ENCODE measurements at places on chromosomes 1 and 21.
A peak's percentile ranks its signal among the peaks of the same experiment; 100 is the strongest.

GRCh38 chr1:99456536-99456935, 189.4 kb upstream of the PALMD start:
- DNase-seq: no peak

DNA sequence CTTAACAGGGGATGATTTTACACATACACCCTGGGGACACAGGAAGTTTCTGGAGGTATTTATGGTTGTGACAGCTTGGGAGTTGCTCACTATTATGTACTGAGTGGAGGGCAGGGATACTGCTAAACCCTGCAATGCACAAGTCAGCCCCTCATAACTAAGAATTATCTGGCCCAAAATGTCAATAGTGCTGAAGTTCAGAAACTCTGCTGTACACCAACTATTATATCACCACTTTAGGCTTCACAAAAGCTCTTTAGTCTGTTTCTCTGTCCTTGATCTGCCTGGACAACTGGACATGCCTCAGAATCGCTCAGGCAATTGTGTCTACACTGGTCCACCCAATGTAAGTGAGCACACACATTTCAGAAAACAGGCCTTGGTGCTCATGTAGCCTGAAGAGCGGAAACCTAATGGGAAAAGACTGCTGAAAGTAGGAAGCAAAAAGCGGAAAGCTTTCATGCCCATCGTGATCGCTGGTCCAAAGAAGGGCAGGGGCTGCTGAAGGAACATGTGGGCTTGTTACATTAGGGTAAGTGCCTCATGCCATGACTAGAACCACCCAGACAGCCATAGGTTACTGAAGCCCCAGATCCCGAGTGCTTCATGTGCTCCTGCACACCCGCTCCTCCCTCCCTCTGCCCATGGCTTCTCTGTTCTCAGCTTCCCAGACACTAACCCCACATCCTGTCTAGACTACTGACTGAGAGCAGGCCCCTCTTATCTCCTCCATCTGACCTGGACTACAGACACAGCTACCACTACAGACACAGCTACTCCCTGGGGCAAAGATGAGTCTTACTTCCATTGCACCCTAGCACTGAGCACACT, 73.5 kb downstream of the LRIG2 start:
- DNase-seq: no peak

- DNase-seq: no peak
These were observed at the start of gene USH2A for GRCh38 chr1:216422821-216423520. TSS of gene USH2A (minus strand) at chr1:216423448. CDS start at chr1:216422336, 1,112 bp downstream.

DNA sequence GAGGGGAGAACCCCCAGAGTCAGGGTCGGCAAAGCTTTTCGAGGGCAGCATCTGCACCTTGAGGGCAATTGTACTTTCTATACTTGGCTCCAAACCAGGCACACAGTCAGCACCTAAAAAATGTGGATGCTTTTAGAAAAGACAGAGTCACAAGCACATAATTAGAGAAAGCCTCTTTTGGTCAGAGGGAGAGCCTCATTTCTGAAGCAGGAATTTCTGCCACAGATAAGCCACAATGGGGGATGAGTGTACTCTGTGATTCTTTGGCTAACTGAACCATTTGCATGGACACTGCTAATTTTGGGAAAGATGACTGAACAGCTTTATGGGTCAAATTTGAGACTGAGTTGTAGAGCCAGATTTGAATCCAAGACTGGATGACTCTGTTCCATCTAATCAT, 635.7 kb downstream of the KIF26B start:
- no peak for DNase-seq

DNA sequence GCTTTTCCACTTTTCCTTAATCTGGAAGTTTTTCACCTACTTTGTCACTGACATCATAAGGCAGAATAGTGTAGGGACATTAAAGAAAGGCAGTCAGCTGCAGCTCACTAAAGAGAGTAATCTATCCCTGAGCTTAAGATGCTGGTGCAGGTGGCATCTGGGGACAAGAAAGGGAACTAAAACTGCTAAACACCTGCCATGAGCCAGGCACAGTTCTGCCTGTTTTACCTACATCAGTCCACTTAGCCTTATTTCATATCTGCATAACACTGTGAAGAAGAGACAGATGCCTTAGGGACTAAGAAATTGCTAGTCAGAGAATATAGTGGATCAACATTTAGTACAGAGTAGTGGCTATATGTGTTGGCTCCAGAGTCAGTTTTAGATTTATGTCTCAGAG, 88.1 kb downstream of the GPATCH2 start:
- peak; percentile 24 for DNase-seq

DNA sequence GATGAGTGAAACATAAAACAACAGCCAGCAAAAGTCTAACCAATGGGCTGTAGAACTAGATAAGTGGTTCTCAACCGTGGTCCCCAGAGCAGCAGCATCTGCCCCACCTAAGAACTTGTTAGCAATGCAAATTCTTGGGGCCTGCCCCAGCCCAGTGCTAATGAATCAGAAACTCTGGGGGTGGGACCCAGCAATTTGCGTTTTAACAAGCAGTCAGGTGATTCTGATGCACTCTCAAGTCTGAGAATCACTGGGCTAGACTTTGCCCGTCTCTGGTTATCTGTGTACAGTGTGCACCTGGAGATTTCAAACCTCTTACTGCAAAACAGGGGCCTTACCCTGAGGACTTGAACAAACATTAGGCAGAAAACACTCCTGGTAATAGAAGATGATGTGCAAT, 66.5 kb downstream of the PLXNA2 start:
- no peak for DNase-seq

DNA sequence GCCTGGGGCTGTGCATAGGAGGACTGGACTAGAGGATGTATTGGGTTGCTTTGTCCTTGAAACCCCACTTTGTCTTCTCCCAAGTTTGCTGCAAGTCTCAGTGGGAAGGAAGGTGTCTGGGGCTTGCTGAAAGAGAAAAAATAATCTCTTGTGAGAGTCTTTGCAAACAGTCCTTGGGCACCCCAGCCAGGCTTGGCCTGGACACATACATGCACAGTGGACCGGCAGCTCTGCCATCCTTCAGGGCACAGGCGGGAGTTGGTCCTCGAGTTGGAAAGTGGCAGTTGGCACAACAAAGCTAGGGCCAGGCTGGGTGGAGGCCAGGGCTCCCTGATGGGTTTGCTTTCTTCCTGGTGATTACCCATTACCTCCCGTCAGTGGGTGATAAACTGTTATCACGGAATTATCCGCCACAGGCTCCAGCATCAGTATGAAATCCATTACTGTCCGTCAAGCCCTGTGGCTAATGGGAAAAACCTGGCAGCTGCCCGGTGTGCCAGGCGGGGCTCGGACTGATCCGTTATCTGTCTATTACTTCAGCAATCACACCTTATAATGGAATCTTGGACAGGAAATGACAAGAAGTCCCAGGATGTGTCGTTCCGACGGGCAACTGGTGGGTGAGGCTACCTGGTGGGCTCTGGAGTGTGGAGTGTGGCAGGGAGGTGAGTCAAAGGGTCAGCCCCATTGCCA, 265.7 kb downstream of the GRIK3 start:
- no peak for DNase-seq
